AG09309 (cell line): ENCODE measurements at places on chromosomes 5 and 9.

DNA sequence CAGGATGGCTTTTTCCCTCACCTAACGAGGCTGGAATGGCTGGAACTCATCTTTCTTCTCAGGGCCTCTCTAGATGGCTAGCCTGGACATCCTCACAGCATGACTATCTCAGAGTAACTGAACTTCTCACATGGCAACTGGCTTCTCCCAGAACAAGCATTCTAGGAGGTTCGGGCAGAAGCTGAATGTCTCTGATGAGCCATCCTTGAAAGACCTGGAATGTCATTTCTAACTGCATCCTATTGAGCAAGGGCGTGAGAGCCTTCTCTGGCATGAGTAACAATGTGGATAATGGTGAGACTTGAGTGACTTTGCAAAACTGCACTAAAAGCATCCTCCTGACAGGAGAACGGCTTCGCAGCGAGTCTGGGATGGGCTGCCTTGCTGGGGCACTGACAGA lies 487.7 kb downstream of the MAT2B start:
- DNase-seq = no peak

DNA sequence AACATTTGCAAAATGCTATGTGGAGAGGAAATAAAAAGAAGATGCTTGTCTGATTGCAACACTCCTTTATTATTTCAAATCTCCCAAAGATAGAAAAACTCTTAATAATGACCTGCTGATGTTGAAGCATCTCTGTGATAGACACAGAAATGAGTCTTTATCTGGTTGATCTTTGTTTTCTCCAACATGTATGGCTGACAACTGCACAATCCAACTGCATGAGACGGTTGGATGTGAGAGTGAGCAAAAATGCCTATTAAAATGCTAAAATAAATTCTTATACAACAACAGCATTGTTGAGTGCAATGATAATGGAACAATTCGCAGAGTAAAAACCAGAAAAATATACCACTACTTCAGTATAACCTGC lies 7.5 kb upstream of the IZUMO3 start:
- DNase-seq = no peak

DNA sequence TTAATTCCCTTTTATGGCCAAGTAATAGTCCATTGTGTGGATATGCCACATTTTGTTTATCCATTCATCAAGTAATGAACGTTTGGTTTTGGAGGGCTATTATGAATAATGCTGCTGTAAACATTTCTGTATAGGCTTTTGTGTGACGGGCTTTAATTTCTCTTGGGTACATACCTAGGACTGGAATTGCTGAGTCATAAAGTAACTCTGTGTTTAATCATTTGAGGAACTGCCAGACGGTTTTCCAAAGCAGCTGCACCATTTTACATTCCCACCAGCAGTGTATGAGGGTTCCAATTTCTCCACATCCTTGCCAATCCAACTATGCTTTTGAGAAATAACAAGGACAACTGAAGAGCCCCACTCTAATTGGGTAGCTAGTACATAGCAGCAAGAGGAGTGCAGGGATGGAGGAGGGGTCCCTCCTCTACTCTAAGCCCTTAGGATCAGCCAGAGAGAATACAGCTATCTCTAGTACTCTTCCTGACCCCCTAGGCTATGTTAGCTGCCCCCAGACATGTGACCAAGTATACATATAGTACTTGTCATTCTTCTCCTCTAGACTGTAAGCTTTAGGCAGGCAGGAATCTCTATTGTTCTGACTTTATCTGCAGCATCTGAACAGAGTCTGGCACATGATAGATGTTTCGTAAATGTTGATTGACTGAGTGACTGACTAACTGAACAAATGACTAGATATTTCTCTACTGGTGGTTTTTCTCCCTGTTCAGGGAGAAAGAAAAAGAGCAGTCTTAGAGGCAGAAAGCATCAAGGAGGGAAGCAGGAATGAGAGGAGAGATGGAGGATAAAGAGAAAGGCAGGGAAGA lies 22.1 kb upstream of the MATR3 start:
- DNase-seq = peak; percentile 54

GRCh38 chr9:131837316-131837715 lies 97.4 kb upstream of the RAPGEF1 start:
- DNase-seq = no peak

- DNase-seq = no peak
Measured at GRCh38 chr5:124130816-124131215, 615.6 kb downstream of the ZNF608 start.

- DNase-seq = no peak
Measured at GRCh38 chr5:177500685-177501522, 3.5 kb upstream of the PDLIM7 start.

- DNase-seq = no peak
Measured at GRCh38 chr9:75185585-75186170, 97.4 kb downstream of the OSTF1 start.

DNA sequence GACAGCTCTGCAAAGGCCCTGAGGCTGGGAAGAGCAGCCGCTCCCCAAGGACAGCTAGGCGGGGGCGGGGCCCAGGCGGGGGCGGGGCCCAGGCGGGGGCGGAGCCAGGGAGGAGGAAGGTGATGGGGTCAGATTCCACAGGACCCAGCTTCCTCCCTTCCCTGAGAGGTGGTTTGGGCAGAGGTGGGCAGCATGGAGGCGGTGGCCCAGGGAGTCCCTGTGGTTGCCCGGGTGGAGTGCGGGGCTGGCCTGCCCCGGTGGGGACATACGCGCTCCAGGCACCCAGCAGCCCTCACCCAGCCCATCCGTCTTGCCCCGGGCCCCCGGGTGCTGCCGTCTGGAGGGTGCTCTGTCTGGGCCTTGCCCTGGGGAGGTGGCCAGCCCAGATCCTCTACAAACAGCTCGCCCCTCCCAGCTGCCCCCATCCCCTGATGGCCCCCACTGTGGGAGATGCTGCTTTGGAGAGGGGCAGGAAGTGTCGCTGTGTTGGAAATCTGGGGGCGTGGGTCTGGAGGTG lies 11.0 kb upstream of the RNU6ATAC start:
- no peak for DNase-seq

DNA sequence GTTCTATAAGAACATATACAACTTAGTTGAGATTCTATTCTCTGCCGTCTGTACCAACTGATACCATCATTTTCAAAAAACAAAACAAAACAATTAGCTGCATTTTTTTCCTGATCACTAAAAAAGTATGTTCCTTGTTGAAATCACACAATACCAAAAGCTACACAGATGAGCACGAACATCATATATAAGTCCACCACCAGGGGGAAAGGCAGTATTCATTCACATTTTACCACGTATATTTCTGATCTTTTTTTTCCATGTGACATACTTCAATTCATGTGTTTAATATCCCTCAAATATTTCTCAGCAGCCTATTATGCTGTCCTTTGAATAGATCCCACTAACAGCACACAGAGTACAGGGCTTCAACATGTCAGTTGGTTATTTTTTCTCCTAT lies 40.6 kb downstream of the IRX2 start:
- DNase-seq = no peak

- DNase-seq = no peak
Measured at GRCh38 chr9:127789179-127789578, 3.3 kb downstream of the CDK9 start.

DNA sequence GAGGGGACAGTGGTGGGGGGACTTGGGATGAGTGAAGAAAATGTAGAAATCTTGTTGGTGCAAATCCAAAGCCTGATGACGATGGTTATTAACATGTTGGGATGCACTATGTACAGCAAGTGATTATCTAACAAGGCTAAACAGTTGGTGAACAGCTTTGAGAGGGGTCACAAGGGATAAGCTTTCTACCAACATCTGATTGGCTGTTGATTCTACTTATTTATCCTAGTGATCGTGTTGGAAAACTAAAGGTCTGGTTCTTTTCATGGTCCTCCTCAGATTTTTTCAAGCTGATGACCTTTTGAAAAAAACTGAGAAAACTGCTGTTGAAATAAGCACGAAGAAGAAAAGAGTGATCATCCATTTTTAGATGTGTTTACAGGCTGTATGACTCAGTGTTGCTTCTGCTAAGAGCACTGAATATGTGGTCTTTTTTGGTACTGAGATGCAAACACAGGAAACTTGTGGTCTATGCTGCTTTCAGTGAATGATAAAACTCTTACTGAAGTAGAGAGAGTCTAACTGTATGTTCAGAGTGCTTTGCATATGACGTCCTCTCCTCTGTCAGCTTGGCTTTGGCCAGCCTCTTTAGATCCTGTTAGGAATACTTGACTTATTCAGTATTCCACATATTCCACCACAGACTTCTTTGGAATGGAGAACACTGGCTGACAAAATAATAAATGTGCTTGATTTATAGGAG lies 174.8 kb downstream of the SLF1 start:
- peak; percentile 67 for DNase-seq

GRCh38 chr9:20898885-20899554 lies 132.4 kb downstream of the HACD4 start:
- no peak for DNase-seq

DNA sequence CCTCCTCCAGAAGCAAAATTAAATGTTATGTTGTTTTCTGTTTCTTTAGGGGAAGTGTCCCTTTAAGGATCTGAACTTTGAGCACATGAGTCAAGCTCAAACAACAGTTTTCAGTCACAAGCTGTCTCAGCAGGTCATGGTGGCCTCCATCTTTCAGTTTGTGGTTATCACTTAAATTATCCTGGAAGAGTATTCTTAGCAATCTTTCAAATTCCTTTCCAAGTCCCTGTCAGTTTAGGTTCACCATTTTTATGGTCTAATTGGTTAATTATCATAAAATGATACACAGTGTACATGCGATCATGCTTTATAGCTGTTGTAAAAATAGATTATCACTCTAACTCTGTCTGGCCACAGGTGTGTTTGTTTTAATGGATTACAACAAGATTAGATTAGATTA lies 43.1 kb upstream of the SELENOP start:
- no peak for DNase-seq

DNA sequence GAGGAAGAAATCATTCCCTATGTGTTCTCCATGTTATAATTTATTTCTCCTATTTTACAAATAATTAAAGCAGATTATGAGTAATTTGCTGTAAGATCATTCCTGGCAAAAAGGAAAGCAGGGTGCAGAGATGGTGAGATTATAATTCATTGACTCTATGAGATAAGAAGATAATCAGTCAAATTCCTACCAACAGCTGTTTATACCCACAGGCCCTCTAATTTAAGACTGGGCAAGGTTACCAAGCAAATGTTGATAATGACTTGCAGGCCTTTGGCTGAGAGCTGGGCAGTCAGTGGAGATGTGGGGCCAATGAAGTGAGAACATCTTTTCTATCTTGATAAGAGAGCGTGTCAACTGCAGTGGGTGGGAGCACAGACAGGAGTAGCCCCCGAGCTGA lies 222.7 kb downstream of the ICE1 start:
- no peak for DNase-seq

- DNase-seq = no peak
Measured at GRCh38 chr9:128275198-128276007, at the start of gene GOLGA2. Gene GOLGA2, minus strand, starts transcription at chr9:128276007. Its CDS starts 31 bp downstream, at chr9:128275976.

DNA sequence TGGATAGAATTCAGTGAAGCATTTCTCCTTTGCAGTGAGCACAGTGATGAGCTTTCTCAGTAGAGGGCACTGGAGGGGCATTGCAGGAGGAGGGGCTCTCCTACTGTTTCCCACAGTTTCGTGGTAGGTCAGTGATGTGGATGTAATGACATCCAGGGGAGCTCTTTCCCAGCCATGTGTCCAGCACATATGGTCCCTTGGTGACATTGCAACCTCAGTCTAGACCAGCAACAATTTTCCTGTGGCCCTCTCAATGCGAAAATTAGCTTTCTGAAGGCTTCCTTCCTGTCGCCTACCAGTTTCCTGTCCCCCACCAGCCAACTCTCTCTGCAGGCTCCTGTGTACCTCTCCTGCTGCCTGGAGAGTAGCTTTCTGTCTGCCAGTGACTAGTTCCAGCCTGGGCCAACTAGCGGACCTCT lies 6.9 kb upstream of the PDCL start:
- DNase-seq = no peak

GRCh38 chr5:14699807-14700400 lies 35.4 kb downstream of the OTULIN start:
- DNase-seq = no peak

DNA sequence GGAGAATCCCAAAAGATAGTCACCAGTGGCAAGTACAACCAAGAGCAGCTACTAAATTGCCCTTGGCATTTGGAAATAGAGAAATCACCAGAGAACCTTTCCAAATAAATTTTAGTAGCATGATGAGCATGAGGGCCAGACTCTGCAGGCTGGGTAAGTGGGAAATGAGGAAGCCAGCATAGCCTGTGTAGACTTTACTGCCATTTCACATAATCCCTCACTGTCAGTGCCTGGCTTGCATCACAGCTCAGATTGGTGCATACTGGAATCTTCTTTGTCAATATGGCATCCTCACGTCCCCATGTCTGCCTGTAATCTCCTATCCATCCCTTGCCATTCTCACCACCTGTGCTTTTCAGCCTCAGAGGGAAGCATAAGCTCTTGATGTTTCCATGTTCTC lies 14.5 kb downstream of the GRAMD2B start:
- no peak for DNase-seq

DNA sequence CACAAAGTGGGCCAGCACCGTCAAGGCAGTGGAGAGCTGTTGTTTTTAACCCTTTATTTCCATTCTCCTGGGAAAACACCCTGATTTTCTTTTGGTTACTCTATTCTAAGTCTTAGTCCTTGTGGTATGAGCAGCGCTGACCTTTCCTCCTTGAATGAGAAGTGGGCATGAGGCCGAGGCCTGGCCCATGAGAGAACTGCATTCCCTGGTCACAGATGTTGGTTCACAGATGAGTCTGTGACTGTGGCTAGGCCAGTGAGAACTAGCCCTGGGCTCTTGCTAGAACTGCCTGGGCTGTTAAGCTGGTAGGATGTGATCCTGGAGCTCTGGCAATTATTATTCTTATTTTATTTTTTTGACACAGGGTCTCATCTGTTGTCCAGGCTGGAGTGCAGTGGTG lies 71.7 kb upstream of the KLF9 start:
- no peak for DNase-seq

DNA sequence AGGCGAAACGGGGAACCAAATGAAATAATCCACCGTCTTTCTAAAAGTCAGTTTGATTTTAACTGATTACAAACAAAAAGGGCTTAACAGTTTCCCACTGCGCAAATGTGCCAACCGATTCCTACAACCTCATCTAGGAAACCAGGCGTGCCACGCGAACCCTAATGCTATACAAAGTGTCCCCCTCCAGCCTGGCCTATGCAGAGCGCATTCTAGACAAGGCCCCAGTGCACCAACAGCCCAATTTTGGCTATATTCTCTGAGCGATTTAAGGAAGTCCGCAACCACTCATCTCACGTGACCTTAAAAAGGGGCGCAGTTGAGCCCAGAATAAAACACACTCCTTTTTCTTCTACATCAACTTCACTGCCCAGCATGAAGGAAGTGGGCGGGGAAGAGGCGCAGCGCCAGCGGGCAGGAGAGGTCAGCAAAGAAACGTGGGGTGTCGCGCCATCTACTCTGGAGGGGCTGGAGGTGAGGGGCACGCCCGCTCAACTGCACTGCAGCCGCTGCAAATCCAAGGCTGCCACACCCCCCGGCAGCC lies 779 bp downstream of the FAM13B start:
- no peak for DNase-seq

DNA sequence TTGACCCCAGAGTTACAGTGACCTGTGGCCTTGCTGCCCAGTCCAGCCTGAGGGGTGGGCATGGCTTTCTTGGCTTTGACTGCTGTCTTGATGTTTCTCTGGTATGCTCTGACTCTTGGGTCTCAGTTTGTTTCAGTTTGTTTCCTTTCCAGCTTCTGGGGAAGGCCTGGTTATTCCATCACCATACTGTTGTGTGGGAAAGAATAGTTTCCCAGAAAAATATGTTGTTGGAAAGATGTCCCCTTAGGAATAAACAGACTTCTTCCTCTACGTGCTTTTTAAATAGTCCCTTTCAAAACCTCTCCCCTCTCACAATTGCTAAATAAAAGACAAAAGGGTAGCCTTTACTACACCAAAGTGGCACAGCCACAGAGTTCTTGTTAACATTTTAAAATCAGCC lies 49.5 kb downstream of the EGFLAM start:
- no peak for DNase-seq
